ENCODE measurements at places on chromosomes 1 and 21. TPM values are rescaled to one million over a fixed set of nuclear protein-coding genes. Genes with fewer than 3 reads are reported as not detected.

The LMOD1 gene
- total RNA-seq, result 257 TPM

The MASP2 gene
- total RNA-seq, result not detected

The NCSTN gene
- total RNA-seq, result 106 TPM

GRCh38 chr1:9486466-9487140 is 52.7 kb upstream of the SLC25A33 start:
- DNase-seq, result no peak

- no peak for DNase-seq
These were observed 23.6 kb upstream of the ZRANB2 start for GRCh38 chr1:71104417-71104816.

GRCh38 chr1:243849421-243850201 is 432 bp downstream of the AKT3 start:
- peak; percentile 13 for DNase-seq

GRCh38 chr1:111509997-111510375 is 6.6 kb upstream of the ADORA3 start:
- DNase-seq, result no peak

DNA sequence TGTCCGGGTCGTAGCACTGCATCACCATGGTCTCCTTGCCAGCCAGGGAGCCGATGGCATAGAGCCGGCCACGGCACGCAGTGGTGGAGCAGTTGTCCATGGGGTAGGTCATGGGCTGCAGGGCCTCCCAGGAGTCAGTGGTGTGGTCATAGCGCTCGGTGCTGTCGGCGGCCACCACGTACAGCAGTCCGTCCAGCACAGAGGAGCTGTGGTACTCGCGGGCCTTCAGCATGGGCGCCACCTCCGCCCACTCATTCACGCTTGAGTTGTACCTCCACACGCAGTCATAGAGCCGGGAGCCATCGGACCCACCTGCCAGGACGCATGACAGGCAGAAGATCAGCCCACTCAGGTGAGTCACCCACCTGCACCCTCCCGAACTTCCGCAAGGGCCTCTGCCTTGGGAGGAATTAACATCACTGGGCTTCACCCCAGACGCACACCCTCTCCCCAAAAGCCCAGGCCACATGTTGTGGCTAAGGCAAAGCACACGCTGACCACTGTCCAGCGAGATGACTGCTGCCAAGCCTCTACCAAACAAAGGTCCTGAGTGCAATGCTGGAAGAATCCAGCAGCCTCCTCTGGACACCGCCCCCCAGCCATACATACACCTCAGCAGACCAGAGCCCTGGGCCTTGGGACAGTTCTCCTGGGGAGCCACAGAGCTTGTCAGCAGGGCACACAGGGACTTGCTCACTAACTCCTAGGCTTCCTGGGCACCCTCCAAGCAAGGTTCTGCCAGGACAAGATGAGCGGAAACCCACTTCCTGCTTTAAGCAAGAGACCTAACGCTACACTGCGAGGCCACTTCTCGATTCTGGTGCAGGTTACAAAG is 3.3 kb downstream of the KLHL21 start:
- DNase-seq, result no peak

Measured in mucosa of gallbladder (tissue), 1 donor.